ENCODE measurements at places on chromosomes 11 and 22.

- peak; percentile 77 for DNase-seq
Observed at GRCh38 chr22:23385678-23386631, 194.1 kb downstream of the IGLL1 start.

GRCh38 chr11:94017446-94017845 lies 3.7 kb upstream of the HEPHL1 start:
- no peak for DNase-seq

DNA sequence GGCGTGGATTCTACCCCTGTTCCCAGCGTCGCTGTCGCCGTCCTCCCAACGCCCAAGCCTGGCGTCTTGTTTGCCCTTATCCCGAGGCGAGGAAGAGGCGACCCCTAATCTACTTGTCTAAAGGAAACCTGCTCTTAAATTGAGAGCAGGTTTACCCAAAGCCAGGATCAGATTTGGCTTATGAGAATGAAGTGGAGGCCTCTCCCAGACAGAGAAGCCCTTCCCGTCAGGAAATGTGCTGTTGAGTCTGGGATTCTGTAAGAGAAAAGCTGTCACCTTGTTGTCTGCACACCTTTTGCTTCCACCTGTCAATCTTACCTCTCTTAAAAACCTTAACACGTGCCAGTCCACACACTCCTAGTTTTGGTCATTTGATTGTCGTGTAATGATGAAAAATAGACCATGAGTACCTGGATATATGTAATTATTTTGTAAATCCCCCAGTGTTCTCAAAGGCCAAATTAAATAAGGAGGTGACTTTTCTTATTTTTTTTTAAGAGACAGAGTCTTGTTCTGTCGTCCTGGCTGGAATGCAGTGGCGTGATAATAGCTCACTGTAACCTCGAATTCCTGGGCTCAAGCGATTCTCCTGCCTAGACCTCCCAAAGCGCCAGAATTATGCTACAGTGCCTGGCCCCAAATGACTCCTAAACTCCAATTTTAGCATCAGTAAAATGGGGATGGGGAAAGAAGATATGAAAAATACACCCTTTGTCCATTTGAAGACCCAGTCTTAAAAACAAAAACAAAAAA lies 627 bp downstream of the GTF2H1 start:
- DNase-seq, result peak; percentile 47

DNA sequence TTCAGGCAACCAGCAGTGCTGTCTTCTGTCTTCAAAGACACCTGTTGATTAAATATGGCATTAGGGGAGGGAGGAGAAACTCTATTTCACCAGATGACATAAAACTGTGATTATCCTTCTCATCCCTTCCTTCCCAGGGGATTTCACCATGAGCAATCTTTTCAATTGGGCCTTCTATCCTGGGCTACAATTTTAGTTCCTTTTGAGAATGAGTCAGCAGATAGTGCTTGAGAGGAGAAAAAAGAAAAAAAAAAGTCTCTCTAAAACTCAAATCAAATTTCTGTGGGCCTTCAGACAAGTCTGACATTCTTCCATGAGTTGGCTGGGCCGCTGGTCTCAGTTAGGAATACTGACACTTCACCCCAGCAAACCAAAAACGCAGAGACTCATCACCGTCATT lies 7.2 kb downstream of the FLI1 start:
- no peak for DNase-seq

- no peak for DNase-seq
Observed at GRCh38 chr11:91802475-91802874, 422.1 kb upstream of the FAT3 start.

GRCh38 chr11:4025248-4025966 lies 69.2 kb upstream of the RRM1 start:
- no peak for DNase-seq

- no peak for DNase-seq
Observed at GRCh38 chr11:22583963-22584492, 41.6 kb downstream of the FANCF start.

- no peak for DNase-seq
Observed at GRCh38 chr11:94658888-94659287, 91.7 kb downstream of the PIWIL4 start.

Data from NCI-H1417 (cell line).